ENCODE measurements at places on chromosomes 6 and 20.

GRCh38 chr6:158629367-158630221 is 14.9 kb downstream of the DYNLT1 start:
- no peak for DNase-seq

GRCh38 chr20:59153832-59154231 is 9.8 kb upstream of the ZNF831 start:
- DNase-seq = no peak

- no peak for DNase-seq
Measured at GRCh38 chr6:126804332-126805064, 314.0 kb upstream of the RSPO3 start.

DNA sequence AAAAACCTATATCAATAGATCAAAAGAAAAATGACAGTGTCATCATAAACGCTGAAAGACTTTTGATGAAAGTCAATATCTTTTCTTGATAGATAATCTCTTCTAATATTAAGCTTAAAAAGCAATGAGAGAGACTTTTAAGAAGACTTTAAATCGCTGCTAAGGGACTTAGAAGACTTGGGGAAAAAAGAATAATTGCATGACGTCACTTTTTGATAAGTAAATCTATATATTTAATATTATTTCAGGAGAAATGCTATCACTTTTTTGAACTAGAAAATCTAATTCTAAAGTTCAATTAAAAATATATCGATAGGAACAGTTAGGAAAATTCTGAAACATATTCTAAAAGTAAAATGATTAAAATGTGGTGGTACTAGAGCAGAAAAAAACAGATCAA is 78.7 kb upstream of the TSHZ2 start:
- DNase-seq = no peak

GRCh38 chr20:57609086-57609841 is 11.0 kb downstream of the ZBP1 start:
- no peak for DNase-seq

- no peak for DNase-seq
Measured at GRCh38 chr20:46020555-46020954, 8.5 kb upstream of the SLC12A5 start.

- no peak for DNase-seq
Measured at GRCh38 chr20:50265245-50265946, 74.8 kb downstream of the CEBPB start.

- DNase-seq = no peak
Measured at GRCh38 chr6:137923866-137924653, 57.0 kb downstream of the TNFAIP3 start.

- peak; percentile 38 for DNase-seq
Measured at GRCh38 chr6:34055223-34055933, 90.5 kb downstream of the GRM4 start.

DNA sequence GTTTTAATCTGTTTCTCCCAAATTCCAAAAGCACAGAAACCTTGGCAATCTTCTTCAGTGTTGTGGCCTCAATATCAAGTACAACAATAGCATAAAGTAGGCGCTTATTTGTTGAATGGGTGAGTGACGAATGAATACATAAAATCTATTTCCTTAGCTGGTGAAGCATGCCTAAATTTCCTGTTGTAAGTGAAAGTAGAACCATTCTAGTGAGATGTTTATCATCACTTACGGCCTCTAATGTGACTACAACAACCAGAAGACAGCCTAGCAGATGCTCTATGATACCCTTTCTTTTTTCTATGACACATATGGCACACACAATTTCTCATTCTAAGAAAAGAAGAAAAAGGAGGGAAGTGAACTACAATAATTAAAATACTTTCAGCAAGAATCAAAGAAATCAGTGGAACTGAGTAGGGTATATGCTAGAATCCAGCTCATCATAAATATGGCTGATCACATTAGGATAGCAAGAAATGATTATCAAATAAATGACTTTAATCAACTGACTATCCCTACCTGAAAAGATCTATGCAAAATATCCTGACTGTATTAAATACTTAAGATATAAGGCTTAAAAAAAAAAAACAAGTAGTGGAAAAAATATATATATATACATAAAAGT is 67.4 kb downstream of the BTBD9 start:
- DNase-seq = no peak

DNA sequence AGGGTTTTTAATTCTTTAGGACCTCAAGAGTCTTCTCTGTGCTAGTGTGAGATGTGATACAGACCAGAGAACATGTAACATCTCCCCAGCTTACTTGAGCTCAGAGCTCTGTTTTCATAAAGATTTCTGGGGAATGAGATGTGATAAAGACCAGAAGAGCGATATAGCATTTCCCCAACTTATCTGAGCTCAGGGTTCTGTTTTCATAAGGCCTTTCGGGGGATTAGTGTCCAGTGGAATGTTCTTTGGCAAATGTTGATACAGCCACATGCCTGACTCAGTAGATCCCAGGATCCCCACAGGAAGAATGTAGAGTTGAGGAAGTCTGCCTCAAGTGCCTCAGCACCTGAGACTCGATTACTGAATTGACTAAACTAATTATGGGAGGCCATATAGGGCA is 18.7 kb upstream of the TOP1 start:
- no peak for DNase-seq

GRCh38 chr20:41480054-41480770 is 113.6 kb upstream of the EMILIN3 start:
- DNase-seq = no peak

DNA sequence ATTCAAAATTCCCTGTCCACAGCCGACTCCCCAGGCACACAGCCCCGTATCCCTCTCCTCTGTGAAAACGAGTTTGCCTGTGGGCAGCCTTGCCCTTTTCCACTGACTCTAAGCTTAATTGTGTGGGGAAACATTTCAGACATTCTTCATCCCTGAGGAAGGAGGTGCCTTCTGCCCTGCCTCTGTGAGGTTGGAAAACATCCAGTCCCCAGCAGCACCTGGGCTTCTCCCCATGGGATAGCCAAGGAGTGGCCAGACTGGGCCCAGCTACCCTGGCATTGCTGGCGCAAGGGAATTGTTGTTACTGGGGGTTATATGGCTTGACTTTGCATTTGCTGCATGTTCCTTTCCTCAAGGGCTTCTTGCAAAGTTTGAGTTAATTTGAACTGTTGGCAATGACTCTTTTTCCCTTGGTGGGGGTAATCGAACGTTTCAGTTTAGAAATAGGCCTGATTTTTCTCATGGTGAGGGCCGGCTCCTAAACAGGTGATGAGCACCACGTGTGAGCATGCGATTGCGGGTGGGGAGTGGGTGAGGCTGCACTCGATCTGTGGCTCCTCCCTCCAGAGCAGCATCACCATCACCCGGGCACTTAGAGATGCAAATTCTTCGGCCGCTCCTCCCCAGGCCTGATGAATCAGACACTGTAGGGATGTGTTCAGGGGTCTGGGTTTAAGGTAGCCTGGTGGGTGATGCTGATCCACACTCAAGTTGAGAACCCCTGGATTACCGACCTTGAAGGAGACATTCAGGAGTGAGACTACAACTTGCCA is 29.9 kb downstream of the GABRR2 start:
- no peak for DNase-seq

GRCh38 chr6:125994670-125995488 is 8.5 kb downstream of the TRMT11 start:
- DNase-seq = no peak

- no peak for DNase-seq
Measured at GRCh38 chr6:4922488-4923037, 81.3 kb downstream of the RPP40 start.

GRCh38 chr20:10304471-10305046 is 85.9 kb downstream of the SNAP25 start:
- DNase-seq = no peak

GRCh38 chr20:64234291-64234791 is 21.2 kb upstream of the PCMTD2 start:
- no peak for DNase-seq

GRCh38 chr6:11221623-11222384 is 10.7 kb downstream of the NEDD9 start:
- DNase-seq = no peak

- DNase-seq = no peak
Measured at GRCh38 chr6:67839818-67840217, 795.3 kb upstream of the ADGRB3 start.

GRCh38 chr20:14902432-14903089 is 565.1 kb upstream of the FLRT3 start:
- DNase-seq = no peak

DNA sequence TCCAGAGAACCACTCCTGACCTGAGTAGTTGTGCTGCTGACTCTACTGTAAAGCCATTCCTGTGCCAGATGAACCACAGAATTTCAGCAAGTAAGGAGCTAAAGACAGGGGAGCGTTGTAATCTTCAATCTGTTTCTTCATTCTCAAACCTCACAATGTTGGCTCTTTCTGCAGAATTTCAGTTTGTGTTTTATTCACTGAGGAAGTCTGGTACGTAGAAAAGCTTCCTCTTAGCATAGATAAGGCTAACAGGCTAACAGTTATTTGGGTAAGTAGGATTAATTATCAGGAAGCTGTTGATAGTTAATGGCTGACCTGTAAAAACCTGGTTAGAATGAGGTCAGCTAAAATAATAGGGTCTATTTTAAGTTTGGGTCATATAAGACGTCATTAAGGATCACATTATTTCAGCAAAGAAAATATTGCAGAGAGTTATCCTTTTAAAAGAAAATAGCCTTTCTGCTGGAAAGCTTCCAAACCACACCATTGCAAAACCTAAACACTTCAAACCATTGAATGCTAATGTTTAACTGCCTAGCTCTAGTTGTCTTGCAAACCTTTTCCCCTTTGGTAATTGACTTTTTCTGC is 14.1 kb upstream of the TENT5A start:
- DNase-seq = no peak

- DNase-seq = no peak
Measured at GRCh38 chr6:112842330-112842685, 495.2 kb downstream of the RFPL4B start.

DNA sequence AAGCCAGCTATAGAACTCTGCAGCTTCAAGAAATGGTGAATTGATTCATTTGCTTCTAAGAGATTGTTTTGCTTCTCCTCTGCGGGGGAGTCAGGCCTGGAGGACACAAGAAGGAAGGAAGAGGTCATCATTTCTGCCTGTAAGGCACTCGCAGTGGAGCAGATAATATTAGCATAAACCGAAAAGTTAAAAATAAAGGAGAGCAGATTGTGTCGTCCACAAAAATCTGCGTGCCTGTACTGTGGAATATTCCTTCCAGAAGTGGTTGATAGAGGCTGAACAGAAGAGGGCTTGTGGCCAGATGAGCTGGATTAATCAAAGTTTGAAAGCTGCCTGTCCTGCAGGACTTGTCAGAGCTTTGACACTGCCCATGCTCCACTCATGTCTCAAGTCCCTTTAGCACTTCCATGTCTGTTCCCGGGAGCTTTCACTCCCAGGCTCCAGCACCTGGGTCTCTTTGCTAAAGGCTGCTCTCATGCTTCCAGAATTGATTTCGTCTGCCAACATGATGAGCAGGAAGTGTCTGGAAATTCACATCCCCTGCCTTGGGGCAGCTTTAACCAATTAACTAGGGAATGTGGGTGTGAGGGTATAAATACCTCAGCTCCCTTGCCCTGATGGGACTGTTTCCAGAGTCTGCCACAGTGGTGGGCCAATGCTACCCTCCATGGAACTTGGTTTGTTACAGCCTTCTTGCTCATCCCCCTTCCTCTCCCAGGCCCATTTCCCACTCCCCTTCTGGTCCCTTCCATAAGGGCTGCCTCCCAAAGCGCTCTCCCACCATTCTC is 65.1 kb upstream of the STX16 start:
- DNase-seq = no peak

DNA sequence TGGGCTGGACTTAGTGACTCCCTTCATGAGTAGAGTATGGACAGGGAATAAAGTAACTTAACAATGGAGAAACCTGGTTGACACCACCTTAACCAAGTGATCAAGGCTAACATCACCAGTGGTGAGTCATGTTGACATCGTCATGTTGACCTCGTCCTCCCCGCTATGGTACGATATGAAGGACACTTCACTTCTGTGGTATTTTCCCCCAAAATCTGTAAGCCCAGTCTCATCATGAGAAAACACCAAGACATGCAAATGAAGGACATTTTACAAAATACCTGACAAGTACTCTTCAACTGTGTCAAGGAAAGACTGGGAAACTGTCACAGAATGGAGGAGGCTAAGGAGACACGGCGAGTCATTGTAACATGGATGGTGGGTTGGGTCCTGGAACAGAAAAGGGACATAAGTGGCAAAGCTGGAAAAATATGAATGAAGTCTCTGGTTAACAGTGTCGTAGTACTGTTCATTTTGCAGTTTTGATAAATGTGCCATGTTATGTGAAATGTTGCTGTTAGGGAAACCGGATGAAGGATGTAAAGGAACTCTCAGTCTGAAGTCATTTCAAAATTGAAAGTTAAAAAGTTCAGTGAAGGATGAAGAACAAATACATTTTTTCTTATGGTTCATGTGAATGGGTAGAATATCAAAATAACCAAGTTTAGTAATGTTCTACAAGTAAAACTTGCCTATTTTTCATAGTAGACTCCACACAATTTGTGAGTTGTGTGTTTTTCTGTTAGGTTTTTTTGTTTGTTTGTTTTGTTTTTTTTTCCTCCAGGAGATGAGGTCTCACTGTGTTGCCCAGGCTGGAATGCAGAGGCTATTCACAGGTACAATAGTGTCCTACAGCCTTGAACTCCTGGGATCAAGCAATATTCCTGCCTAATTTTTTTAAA is 247.5 kb downstream of the TMEM242 start:
- DNase-seq = no peak

DNA sequence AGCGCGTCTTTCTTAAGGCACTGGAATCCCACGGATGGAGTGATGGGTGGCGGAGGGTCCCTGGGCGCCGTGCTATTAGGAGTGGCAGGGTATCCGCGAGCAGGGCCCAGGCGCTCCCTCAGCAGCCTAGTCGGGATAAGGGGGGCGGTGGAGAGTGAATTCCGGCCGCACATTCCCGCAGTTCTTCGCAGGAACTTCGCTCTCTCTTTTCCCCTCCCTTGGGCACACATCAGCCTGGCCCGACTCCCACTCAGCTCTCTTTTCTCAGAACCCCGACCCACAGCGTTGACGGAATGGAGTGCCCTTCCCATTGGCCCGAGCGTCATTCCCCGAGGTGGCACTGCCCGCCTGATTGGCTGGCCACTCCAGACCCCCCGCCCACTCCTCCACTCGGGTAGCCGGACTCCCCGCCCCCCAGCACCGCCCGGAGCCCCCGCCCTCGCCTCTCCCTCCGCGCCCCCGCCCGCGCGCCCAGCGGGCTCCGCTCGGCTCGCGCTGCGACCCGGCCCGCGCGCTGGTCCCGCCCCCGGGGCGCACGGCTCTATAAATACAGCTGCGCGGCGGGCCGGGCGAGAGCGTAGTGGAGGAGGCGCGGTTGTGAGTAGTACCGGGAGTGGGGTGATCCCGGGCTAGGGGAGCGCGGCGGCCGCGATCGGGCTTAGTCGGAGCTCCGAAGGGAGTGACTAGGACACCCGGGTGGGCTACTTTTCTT is at the start of gene ID4:
ID4 (plus strand) TSS at position 572 of the 712 bp plus-strand sequence. CDS start 385 bp downstream, outside the sequence.
- peak; percentile 1 for DNase-seq

- no peak for DNase-seq
Measured at GRCh38 chr20:48875233-48875913, 46.1 kb upstream of the ARFGEF2 start.

GRCh38 chr6:149754548-149754947 is 5.0 kb downstream of the PCMT1 start:
- no peak for DNase-seq

GRCh38 chr20:62161347-62161746 is 17.8 kb downstream of the SS18L1 start:
- DNase-seq = no peak
